ENCODE measurements at places on chromosomes 2 and 18.

GRCh38 chr18:48896326-48896874 is 54.4 kb downstream of the SMAD7 start:
- no peak for DNase-seq

DNA sequence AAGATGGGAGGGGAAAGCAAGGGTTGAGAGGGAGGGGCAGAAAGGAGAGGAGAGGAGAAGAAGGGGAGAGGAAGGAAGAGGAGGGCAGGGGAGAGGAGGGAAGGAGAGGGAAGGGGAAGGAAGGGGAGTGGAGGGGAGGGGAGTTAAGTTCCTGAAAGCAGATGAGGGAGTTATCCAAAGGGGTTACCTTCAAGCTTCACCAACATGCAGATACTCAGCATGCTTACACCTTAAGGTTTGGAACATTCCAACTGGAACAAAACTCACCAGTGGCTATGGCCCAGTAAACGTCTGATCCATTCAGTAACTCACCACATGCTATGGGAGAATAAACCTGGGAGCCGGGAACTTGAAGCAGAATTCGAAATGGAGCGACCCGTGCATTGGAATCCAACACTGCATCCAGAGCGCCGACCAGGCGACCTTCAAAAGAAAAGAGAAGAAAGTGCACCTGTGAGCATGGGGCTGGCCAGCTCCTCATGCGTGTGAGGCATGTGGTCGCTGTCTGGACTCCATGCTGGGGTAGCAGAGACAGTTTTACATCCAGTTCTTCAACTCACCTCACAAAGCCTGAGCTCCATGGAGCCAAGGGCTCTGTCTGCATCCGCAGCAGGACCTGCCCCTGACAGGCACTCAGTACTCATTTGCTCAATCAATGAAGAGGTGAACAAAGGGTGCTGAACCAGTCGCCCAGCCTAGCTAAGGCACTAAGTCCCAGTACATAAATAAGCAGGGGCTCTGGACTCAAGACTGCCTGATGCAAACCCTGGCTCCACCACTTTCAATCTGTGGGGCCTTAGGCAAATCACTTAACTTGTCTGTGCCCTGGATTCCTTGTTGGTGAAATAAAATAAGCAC is 61.0 kb downstream of the TBC1D8 start:
- DNase-seq, result no peak

DNA sequence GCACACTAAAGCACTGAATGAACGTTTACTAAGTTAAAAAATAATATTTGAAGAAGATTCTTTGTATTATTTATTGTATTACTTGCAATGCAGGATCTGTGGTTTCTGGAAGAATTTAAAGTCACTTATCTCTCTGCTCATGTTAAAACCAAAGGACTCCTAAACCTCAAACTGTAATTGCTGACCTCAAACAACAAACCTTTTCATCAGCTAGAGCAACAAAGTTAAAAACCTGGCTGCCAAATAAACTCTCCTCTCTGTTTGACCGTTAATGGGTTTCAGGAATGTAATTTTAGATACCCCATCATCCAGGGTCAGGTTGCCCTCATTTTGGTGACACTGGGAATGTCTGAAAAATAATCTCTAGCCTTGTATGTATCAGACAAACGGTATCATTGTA is 239.1 kb downstream of the TGIF1 start:
- no peak for DNase-seq

- DNase-seq, result peak; percentile 50
Observed at GRCh38 chr2:88212251-88212790, 42.2 kb downstream of the THNSL2 start.

DNA sequence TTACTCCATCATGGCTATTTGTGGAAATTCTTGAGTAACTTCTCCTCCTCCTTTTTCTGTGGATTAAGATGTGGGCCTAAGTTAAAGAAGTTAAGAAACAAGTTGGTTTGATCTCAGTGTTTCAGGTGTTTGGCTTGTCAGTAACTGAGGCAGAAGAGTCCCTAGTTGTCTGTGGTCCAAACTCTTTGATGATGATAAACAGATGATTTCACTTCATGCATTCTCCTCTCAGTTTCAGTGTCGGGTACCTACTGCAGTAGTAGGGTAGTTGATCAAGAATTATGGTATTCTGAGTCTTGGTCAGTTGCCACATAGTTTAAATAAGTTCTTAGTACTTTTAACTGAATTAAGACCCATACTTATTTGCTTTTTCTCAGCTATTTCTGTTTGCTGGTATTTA is 85.6 kb downstream of the NCOA1 start:
- DNase-seq, result no peak

GRCh38 chr2:238602223-238602960 is 175.7 kb downstream of the ASB1 start:
- no peak for DNase-seq

DNA sequence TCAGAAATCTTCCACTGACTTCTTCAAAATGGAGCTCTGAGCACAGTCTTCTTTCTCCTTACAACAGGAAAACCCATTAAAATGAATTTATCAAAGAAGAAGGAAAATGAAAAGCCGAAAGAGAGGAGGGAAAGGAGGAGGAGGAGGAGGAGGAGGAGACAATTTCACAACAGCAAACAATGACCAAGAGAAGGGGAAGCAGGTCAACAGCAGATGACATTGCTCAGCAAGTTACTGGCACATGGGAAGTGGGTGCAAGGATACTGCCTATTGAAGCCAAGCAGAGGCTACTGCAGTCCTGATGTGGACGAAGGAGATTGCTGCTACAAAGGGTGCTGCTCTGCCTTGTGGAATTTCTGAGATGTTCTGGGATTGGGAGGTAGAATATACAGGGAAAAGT is 268.2 kb upstream of the FBXO11 start:
- DNase-seq, result no peak

DNA sequence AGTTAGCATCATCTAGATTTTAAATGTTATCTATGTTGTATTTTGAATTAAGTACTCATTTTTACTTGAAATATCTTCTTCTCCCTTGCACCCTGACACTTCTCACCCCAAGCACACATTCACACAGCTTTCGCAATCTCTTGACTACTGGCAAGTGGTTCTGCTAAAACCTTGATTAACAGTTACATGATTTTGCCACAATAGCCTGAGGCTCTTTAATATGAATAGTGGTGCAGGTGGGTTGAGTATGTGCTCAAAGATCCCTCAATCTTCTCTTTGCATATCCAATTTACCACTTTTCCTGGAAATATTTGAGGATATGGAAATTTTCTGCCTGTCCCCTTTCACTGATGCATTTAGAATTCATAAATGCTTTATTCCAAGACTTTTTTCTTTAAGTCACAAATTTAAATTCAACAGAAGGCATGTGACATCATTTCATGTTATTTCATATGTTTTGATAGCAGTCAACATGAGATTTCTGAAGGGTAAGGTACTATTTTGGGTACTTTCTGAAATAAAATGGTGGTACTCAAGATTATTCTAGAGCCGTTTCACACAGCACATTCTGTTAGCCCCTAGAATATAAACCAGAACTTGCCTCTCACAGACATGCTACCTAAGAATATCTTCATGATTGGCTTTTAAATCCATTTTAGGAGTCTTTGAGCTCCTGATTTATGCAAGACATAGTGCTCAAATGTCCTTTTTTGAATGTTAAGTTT is 339.7 kb downstream of the RPRM start:
- no peak for DNase-seq

- DNase-seq, result no peak
Observed at GRCh38 chr2:6934758-6935651, 17.8 kb downstream of the RNF144A start.

GRCh38 chr2:239407112-239407511 is 6.3 kb upstream of the HDAC4 start:
- DNase-seq, result no peak

- no peak for DNase-seq
Observed at GRCh38 chr18:22650247-22650646, 232.5 kb upstream of the CTAGE1 start.

GRCh38 chr2:127181851-127182250 is 38.2 kb downstream of the CYP27C1 start:
- DNase-seq, result no peak

GRCh38 chr18:38576349-38576748 is 1010.8 kb upstream of the CELF4 start:
- DNase-seq, result no peak
